ENCODE measurements at places on chromosomes 12 and 14.

GRCh38 chr12:90298289-90298948 is 589.8 kb upstream of the ATP2B1 start:
- no peak for DNase-seq

GRCh38 chr12:98821232-98821631 is 176.1 kb downstream of the APAF1 start:
- DNase-seq: no peak

DNA sequence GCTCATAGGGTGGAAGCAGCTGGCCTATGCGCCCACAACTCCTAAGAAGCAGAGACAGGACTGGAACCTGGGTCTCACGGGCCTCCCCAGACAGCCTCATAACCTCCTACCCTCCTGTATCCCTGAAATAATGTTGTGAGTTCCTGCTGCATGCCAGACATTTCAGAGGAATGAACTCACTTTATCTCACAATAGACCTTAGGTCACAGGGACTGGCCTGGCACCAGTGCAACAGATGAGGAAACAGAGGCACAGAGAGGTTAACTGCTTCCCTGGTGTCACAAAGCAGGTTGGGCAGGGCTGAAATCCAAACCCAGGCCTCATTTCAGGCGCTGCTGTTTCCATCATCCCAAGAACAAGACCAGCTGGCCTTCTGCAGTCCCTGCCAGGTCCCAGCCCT is 5.3 kb downstream of the PHETA1 start:
- DNase-seq: no peak

GRCh38 chr14:66378712-66379505 is 107.3 kb upstream of the CCDC196 start:
- DNase-seq: no peak

- DNase-seq: no peak
These were observed 46.0 kb upstream of the ISM2 start for GRCh38 chr14:77544571-77544970.

GRCh38 chr12:3416670-3417069 is 74.3 kb upstream of the PRMT8 start:
- DNase-seq: no peak

Measured in stimulated activated naive CD4-positive, alpha-beta T cell (primary cell).